ENCODE measurements at places on chromosomes 4 and X.
A peak's percentile ranks its signal among the peaks of the same experiment; 100 is the strongest.

DNA sequence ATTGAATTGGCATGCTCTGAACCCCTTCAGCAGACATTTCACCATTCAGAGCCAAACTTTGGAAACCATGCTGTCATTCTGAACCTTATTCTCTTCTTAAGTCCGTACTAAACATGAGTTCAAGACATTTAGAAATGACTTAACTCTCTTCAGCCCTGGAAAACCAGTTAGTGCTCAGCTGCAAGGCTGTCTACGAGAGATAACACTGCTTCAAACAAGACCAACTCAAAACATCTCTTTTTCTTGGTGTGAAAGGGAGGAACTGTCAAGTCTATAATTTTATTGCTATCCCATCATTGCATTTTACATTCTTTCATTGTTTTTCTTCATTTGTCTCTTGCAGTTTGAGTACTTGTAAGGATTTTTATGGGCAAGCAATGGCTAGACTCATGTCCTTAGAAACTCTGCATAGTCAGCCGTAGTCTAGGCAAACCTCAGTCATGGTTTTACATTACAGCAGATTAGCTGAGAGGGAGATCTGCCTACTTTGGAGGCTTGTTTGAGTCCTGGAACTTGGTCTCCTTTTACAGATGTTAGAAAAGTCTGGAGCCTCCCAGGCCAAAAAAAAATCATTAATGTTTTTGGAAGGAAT lies 120.6 kb upstream of the JADE1 start:
- DNase-seq = no peak

GRCh38 chrX:2708021-2708420 lies 16.9 kb downstream of the CD99 start:
- DNase-seq = no peak

DNA sequence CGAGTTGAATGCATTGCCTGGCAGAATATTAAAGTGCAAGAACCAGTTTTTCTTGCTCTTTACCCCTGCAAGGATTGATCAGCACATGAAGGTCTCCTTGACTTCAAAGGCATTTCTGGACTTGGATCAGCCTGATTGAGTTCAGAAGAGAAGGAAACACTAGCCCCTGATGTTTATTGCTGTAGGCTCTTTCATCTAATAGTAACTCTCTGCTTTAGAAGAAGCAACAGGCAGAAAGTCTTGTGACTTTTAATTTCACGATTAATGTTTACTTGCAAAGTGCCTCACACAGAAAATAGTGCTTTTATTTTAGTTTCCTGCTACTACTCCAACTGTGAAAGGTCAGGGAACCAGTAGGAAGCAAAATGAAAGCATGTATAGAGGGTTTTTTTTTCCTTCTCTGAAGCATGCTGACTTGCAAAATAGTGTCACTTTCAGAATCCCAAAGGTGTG lies 69.1 kb downstream of the PCDH7 start:
- no peak for DNase-seq

DNA sequence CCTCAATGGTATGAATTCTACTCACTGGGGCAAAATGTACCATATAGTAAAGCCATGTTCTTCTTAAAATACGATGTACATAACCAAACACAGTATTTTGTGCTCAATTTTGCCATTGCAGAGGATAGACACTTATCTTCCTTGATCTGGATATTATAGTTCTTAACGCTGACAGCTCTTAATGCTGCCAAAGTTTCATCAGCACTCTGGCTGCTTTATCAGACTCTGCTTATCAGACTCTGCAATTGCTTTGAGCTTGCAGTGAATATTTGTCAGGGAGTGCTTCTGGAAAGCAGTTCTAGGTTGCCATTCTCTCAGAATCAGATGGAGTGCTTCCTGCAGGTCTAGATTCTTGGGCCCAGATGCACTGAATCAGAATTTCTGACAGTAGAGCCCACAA lies 863.1 kb downstream of the CCSER1 start:
- no peak for DNase-seq

DNA sequence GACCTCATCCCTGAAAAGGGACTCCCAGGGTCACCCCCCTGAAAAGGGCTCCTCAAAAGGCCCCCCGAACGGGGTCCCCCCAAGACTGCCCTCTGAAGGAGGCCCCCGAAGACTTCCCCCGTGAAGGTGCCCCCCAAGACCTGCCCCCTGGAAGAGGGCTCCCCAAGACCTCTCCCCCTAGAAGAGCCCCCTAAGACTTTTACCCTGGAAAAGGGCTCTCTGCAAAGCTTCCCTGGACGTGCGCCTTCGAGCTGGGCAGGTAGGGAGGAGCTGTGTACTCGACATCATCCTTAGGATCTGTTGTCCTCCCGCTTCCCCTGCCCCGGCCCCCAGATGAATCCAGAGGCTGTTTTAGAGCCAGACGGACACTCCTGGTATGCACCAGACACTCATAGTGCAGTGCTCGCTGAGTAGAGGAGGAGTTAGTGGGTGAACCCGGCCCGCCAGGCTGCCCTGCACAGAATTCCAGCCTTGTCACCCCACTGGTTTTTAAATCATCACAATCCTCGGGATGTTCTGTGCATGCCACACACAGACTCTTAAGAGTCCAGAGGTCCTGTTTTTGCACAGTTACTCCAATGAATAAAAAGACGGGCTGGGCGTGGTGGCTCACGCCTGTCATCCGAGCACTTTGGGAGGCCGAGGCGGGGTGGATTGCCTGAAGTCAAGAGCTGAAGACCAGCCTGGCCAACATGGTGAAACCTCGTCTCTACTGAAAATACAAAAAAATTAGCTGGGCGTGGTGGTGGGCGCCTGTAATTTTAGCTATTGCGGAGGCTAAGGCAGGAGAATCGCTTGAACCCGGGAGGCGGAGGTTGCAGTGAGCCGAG lies 5.7 kb upstream of the SLC25A6 start:
- no peak for DNase-seq

DNA sequence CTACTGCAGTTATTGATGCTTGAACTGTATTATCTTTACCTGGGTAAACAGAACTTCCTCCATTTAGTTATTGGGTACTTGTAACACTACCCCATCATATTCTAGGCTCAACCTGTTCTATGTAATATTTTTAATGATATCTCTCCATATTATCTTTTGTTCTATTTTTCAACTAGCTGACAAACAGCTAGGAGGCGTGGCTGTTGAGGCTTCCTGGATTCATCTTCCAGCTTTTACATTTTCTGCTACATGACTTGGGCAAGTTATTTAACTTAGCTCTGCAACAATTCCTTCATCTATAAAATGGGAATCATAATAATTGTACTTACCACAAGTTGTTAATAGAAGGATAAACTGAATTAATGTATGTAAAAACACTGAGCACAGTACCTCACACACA lies 349.3 kb downstream of the PTTG2 start:
- no peak for DNase-seq

- no peak for DNase-seq
These were observed 229.2 kb downstream of the SLC39A8 start for GRCh38 chr4:102116121-102116520.

- no peak for DNase-seq
These were observed 56.3 kb upstream of the SHOX start for GRCh38 chrX:574251-574650.

GRCh38 chr4:143099693-143100092 lies 85.0 kb upstream of the USP38 start:
- DNase-seq = no peak

DNA sequence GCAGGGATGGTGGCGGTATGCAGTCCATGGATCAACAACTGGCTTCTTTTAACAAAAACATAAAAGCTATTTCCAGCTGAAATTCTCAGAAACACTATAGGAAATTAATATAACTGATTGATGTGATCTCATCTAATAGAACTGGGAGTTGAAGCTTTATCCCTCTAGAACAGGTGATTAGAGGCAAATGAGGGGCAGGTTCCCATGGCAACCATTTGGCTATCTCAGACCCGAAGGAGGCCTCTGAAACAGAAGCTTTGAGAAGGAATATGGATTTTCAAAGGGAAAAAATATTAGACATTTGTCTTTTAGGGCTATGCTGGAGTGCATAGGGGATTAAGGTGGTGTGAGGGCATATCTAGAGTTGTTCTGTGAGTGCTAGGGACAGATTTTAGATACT lies 50.0 kb downstream of the IGSF1 start:
- DNase-seq = no peak

DNA sequence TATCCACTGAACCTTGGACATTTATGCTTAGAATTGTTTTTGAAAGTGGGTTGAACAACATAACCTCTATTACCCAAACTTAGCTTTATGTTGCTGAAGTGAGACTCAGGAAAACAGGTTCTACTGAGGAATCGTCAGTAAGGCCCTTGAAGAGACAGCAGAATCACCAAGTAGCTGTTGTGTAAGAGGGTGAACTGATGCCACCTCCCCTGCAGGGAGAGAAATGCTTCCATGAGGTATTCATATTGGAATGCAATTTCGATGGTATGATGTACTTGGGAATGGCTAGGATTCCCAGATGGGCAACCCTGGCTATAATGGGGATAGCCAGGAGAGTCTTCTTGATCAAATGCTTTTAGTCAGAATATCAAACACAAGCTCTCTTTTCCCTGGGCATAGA lies 4.1 kb upstream of the SCRG1 start:
- DNase-seq = no peak

DNA sequence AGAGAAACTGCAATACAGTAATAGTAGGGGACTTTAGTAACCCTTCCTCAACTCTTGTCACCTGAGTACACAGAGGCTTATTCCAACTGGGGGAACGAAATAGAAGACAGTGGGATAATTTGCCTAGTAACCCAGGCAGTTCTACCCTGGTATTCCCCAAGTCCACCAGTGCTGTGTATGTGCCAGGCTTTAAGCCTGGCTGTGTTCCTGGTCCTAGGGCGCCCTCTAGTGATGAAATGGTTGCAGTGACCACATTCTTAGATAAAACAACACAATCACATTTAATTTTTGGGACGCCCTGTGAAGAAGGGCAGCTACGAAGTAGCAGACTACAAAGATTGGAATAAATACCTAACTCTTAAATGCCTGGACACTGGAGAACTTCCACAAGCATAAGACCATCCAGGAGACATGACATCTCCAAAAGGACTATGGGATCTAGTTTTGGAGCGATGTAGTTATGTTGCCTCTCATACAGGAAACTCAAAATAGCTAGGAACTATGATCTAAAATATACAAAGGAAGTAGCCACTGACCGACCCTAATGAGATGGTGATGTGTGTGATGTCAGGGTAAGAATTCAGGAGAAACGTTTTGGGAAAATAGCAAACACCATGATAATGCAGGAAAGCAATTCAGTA lies 288.5 kb upstream of the ZCCHC13 start:
- peak; percentile 8 for DNase-seq

- DNase-seq = no peak
These were observed 620.0 kb downstream of the BCOR start for GRCh38 chrX:39477762-39478120.

GRCh38 chr4:88985088-88985773 lies 71.8 kb downstream of the FAM13A start:
- DNase-seq = no peak

DNA sequence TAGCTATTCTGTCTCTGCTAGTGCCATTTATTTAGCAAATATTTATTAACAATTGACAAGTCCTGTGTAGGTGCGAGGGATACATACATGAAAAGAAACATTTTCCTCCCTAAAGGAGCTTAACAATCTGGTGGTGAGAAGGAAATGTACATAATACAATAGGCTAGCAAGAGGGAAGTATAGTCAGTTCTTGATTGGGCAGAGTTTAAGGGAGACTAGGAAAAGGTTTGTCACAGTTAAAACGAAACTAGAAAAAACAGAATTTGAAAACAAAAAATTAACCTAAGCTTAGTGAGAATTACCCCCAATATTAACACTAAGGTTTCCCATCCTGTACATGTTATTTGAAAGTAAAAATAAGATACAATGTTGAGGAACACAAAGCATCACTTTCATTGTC lies 8.6 kb upstream of the MAML3 start:
- no peak for DNase-seq

GRCh38 chrX:15860921-15861320 lies 6.3 kb upstream of the AP1S2 start:
- DNase-seq = no peak

- DNase-seq = no peak
These were observed 470.4 kb upstream of the MAGEB2 start for GRCh38 chrX:29744966-29745365.

- DNase-seq = no peak
These were observed 191.6 kb downstream of the ANAPC10 start for GRCh38 chr4:144906181-144906925.

DNA sequence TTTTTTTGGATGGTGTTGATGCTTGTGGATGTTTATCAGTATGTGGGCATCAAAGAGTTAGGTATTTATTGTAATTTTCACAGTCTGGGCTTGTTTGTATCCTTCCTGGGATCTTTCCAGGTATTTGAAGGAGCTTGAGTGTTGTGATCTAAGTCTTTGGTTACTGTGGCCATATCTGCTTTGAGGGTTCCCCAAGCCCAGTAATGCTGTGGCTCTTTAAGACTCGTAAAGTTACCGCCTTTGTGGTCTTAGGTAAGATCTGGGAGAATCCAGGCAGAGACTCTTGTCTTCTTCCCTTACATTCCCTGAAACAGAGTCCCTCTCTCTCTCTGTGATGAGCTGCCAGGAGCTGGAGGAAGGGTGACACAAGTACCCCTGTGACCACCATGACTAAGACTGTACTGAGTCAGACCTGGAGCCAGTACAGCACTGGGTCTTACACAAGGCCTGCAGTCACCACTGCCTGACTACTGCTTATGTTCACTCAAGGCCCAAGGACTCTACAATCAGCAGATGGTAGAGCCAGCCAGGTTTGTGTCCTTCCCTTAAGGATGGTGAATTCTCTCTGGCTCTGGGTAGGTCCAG lies 62.2 kb downstream of the FMR1NB start:
- no peak for DNase-seq

- DNase-seq = no peak
These were observed at the start of gene ARSJ for GRCh38 chr4:113979148-113979904. Gene ARSJ, minus strand, starts transcription at chr4:113979647. Its CDS starts 813 bp downstream, at chr4:113978834.

- DNase-seq = no peak
These were observed 16.3 kb downstream of the PTTG2 start for GRCh38 chr4:37976507-37976906.

- peak; percentile 68 for DNase-seq
These were observed at the start of gene ZNF280C for GRCh38 chrX:130268449-130269170. Gene ZNF280C, minus strand, starts transcription at chrX:130268899. Its CDS starts 8,450 bp downstream, at chrX:130260449.

- no peak for DNase-seq
These were observed 20.5 kb upstream of the DDX3X start for GRCh38 chrX:41313419-41313818.

DNA sequence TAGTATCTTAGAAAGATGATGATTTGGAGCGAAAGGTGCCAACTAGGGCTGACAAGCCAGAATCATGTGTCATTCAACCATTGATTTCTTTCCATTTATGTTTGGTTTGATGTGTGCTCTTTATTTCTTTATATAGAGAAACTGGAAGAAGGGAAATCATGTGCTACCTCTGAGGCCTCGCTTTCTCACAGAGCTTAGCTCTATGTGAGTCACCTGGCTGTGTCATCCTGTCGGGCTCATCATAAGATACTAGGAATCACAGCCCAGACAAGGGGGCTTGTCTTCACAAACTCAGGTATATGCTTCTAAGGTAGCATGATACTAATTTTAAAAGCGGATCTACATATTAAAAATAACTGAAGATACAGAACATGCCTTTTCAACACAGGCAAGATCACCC lies 81.7 kb upstream of the GPM6B start:
- no peak for DNase-seq

GRCh38 chr4:9600246-9600645 lies 156.0 kb downstream of the DEFB131A start:
- no peak for DNase-seq

All from activated T-helper 1 cell treated with anti-CD3 and anti-CD28 coated beads, Interleukin-2, amount 50 U/mL, for 16 hours (primary cell).